RWPE2 (cell line): ENCODE measurements at places on chromosomes 6 and 20.
A peak's percentile ranks its signal among the peaks of the same experiment; 100 is the strongest.

DNA sequence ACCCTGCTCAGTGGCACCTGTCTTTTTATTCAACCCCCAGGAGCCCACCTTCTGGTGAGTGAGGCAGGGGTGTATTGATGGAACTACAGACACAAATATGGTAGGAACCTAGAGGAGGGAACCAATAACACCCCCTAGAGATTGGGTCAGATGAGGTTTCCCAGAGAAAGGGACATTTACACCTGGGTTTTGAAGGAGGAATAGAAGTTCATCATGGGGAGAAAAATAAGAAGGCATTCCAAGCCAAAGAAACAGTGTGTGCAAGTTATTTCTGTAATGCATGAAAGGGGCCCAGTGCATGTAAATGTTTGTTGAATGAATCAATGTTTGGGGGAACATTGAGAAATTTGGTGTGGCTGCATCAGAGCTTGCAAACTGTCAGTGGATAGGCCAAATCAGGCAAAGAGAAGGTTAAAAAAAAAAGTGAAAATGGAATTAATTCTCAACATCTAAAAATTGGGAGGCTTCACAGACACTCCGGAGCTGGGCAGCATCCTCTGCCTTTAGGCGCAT lies 11.1 kb upstream of the KIAA1755 start:
- no peak for DNase-seq

DNA sequence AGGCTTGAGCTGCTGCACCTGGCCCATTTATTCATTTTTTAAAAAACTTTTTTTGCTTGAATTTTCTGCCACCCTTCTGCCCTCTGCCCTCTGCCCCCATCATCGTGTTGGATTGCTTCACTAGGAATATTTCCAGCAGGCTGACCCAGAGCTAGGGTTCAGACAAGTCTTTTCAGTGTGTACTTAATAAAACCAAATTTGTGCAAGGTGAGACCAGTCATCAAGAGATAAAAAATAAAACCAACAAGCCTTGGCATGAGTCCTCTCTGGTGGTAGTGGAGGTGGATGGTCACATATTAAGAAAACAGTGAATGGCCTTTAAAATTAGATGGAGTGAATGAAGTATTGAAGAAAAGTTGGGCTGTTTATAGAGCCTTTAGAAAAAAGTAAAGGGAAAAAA lies 239.6 kb downstream of the CDKAL1 start:
- DNase-seq, result no peak

DNA sequence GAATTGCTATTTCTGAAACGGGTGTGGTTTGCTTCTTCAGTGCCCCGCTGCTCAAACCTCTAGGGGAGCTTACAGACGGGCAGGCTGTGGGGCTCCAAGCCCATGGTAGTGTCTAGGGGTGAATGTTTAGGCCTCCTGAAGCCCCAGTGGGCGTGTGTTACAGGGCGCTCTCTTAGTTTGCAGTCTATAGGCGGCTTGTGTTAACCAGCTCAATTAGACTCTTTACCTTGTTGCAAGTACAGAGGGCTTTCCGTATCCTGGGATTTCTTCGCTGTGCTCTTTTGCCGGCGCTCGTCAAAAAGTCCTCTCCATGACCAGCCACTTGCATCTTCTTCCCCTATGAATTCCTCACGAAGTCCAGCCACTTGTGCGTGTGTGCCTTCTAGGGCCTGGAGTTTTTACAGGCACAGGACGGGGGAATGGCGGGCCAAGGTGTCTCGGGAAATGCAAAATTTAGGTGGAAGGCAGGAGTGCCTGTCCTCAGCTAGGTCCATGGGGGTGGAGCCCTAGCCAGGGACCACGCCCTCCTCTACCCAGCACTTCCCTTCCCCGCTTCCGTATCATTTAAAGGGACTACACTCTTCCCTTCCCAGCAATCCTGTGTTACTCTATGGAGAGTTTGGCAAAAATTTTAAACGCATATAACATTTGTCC lies 94.5 kb downstream of the HTR1B start:
- no peak for DNase-seq

DNA sequence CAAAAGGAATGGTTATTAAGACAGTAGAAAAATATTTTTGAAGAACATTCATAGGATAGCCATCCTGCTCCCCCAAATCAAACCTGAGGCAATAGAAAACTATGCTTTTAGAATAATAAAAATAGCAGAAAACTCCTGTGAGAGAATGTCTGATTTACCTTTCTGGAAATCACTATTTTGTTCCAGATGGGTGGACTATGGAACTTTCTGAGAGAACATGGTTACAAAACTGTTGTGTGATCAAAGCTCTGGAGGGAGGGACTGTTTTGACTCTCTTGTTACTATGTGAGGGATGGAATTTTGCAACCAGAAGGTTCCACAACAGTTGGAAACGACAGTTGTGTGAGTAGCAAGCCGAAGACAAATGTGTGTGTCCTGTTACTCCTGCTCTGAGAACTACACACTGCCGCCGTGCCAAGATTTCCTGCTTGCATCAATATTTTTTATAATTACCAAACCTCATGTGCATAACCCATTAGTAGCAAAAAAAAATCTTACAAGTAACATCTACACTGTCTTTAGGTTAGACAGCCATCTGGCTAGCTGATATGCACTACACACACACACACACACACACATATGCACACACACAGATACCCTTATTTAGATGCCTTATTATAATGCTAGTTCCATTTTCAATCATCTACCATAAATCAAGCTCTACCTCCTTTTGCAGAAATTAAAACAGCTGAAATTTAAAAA lies 11.0 kb upstream of the HIVEP1 start:
- no peak for DNase-seq

- DNase-seq, result no peak
Observed at GRCh38 chr20:46209930-46210671, 92.0 kb downstream of the CD40 start.

DNA sequence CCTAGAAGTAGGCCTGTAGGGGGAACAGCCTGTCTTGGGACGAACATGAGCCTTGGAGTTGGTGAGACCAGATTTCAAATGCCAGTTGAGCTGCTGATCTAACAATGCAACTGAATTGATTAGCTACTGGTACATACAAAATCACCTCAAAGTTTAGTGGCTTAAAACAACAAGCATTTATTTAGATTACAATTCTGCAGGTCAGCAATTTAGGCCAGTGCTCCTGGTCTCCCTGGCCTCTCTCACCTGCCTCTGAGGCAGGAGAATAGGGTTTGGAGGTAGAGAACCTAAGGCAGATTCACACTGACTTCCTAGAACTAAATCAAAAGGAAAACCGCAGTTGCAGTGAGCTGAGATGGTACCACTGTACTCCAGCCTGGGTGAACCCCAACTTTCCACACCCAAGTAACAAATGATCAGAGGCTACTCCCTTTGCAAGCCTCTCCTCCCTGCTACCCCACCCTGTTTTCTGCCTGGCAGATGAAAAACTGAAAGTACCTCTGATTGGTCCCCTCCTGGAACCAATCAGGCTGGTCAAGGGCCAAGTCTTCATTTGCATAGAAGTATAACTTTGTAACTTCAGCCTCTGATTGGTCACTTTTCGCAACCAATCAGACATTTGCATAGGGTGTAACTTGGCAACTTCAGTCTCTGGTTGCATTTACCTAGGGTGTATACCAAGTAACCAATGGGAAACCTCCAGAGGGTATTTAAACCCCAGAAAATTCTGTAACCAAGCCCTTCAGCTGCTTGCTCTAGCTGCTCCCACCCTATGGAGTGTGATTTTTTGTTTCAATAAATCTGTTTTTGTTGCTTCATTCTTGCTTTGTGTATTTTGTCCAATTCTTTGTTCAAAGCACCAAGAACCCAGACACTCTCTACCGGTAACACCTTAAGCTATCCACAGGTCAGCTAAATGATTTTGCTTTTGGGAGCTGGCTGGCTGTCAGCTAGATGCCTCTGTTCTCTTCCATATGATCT lies 8.1 kb upstream of the UBR2 start:
- DNase-seq, result no peak

GRCh38 chr6:43972913-43973300 lies 154.3 kb downstream of the MRPL14 start:
- DNase-seq, result peak; percentile 67

DNA sequence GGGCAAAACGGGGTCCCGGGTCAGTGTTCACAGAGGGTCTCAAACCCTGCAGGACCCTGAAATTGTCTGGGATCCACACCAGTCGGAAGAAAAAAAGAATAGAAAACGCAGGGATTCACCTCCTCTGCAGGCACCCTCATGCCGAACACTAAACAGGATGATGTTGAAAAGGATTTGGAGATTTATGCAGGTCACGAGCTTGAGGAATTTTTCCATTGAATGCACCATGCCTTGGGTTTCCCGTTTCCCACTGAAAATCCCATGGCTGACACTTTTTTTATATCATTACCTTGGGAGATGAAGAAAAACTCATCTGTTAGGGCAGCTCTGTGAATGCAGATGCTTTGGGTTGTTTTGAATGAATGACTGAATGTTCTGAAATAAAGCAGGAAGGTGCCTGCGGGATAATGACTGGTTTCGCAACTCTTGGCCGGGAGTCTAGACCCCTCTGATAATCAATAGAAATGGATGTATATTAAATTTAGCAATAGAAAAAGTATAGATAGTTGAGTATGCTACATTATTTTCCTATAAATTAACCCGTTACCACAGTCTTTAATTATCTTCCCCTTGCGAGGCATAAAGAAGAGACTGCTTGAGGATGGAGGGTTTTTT lies 147.5 kb upstream of the AFDN start:
- DNase-seq, result no peak

- DNase-seq, result no peak
Observed at GRCh38 chr6:40373267-40373666, 213.9 kb downstream of the LRFN2 start.

GRCh38 chr6:5086294-5086890 lies 1.3 kb downstream of the PPP1R3G start:
- no peak for DNase-seq

DNA sequence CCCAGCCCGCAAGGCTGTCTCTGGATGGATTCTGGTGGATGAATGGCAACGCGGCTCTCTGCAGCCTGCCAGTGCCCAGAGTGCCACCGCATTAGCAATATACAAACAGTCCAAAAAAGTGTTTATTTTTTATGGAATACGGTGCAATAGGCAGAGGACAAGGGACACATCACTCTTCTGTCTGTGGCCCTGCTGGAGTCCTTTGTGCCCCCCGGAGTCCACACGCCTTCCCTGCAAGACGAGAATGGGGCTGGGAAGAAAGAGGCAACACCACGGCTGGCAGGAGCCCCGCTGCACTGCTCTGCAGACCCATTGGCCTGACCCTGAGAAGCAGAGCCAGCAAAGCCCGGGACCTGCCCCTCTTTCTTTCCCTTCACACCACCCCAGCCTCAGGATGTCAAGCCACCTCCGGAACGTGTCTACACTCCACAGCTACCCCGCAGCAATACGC lies 196.3 kb downstream of the SYNDIG1 start:
- DNase-seq, result peak; percentile 31

DNA sequence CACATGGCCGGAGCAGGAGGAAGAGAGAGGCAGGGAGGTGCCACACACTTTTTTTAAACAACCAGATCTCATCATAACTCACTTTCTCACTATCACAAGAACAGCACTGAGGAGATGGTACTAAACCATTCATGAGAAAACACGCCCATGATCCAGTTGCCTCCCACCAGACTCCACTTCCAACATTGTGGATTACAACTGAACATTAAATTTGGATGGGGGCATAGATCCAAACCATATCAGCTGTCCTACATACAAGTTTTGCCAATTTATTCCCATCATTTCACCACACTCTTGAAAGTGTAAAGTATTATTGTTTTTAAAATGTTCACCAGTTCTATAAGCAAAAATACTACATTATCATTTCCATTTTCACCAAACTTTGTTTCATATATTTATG lies 33.9 kb upstream of the VGLL2 start:
- no peak for DNase-seq

GRCh38 chr6:43287717-43288679 lies 10.1 kb upstream of the SLC22A7 start:
- DNase-seq, result no peak

DNA sequence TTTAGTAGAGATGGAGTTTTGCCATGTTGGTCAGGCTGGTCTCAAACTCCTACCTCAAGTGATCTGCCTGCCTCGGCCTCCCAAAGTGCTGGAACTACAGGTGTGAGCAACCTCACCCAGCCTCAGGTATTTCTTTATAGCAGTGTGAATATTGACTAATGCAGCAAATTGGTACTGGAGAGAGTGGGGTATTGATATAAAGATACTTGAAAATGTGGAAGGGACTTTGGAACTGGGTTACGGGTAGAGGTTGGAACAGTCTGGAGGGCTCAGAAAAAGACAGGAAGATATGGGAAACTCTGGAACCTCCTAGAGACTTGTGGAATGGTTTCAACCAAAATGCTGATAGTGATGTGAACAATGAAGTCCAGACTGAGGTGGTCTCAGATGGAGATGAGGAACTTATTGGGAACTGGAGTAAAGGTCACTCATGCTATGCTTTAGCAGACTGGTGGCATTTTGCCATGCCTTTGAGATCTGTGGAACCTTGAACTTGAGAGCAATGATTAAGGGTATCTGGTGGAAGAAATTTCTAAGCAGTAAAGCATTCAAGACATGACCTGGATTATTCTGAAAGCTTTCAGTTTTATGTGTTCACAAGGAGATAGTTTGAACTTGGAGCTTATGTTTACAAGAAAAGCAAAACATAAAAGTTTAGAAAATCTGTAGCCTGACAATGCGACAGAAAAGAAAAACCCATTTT lies 127.2 kb downstream of the DTNBP1 start:
- DNase-seq, result no peak

- no peak for DNase-seq
Observed at GRCh38 chr20:21185849-21186248, 60.0 kb downstream of the KIZ start.

- DNase-seq, result no peak
Observed at GRCh38 chr20:64162239-64162910, 1.9 kb upstream of the MYT1 start.

DNA sequence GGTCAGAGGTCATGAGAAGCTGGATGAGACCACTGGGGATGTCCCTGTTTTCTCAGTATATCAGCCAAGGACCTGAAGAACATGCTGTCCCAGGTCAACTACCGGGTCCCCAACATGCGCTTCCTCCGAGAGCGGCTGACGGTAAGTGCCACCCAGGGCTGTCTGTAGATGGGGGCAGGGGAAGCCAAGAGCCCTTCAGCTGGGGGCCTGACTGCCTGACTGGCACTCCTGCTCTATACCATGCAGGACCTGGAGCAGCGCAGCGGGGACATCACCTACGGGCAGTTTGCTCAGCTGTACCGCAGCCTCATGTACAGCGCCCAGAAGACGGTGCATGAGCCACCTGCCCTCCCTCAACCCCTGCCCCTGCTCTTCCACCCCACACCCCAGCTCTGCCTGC lies 25.1 kb downstream of the PLCG1 start:
- no peak for DNase-seq

GRCh38 chr6:125717120-125717731 lies 32.2 kb upstream of the HEY2 start:
- DNase-seq, result no peak

- DNase-seq, result no peak
Observed at GRCh38 chr6:159727717-159728445, 575 bp downstream of the WTAP start.

GRCh38 chr6:133392015-133392414 lies 150.9 kb downstream of the EYA4 start:
- DNase-seq, result no peak

- no peak for DNase-seq
Observed at GRCh38 chr20:50517817-50518154, 7.6 kb downstream of the PTPN1 start.

GRCh38 chr20:13396826-13397225 lies 175.8 kb downstream of the ISM1 start:
- DNase-seq, result no peak
